PC-3 (cell line): ENCODE measurements at places on chromosomes 16 and 17. TPM values are rescaled to one million over a fixed set of nuclear protein-coding genes. Genes with fewer than 3 reads are reported as not detected.

Gene PPM1E
- total RNA-seq, result not detected in 2 replicates

Gene CDH3
- 102 and 109 TPM in 2 replicates for total RNA-seq

Gene FLCN
- total RNA-seq, result 30.6 and 30.8 TPM in 2 replicates

Gene RAMP2
- not detected in 2 replicates for total RNA-seq

Gene RAB26
- total RNA-seq, result 4.6 and 5.6 TPM in 2 replicates

Gene KRTAP2-2
- total RNA-seq, result not detected in 2 replicates

Gene SLC13A2
- not detected in 2 replicates for total RNA-seq

Gene TP53TG3D
- total RNA-seq, result not detected in 2 replicates

Gene UBALD1
- 24.6 and 28.2 TPM in 2 replicates for total RNA-seq

Gene MTSS2
- total RNA-seq, result 18.7 and 39.2 TPM in 2 replicates

Gene TBC1D3L
- 4.8 and 5.4 TPM in 2 replicates for total RNA-seq

Gene CALCOCO2
- 47.2 and 49.4 TPM in 2 replicates for total RNA-seq

Gene CBX4
- total RNA-seq, result 53.5 and 75.4 TPM in 2 replicates

Gene DNAI2
- not detected in 2 replicates for total RNA-seq

Gene C17orf100
- 0.15 TPM in 1 of 2 replicates, not detected in the other for total RNA-seq

Gene DRG2
- 84.1 and 102 TPM in 2 replicates for total RNA-seq

Gene KRTAP4-9
- total RNA-seq, result not detected in 2 replicates

Gene YPEL2
- 0.47 and 1.1 TPM in 2 replicates for total RNA-seq

Gene SPNS2
- total RNA-seq, result 2.6 and 7.9 TPM in 2 replicates

Gene ZFP3
- total RNA-seq, result 0.58 and 0.84 TPM in 2 replicates

Gene CACNG1
- total RNA-seq, result not detected in 2 replicates

Gene ASB16
- 0.35 and 0.51 TPM in 2 replicates for total RNA-seq

Gene TLE7
- not detected in 2 replicates for total RNA-seq

Gene CBLN1
- 0.04 TPM in 1 of 2 replicates, not detected in the other for total RNA-seq

Gene CKLF
- 47.9 and 49.7 TPM in 2 replicates for total RNA-seq

Gene TELO2
- 37.8 and 61.3 TPM in 2 replicates for total RNA-seq

Gene CDH15
- total RNA-seq, result 1.5 and 1.9 TPM in 2 replicates

Gene CSH2
- not detected in 2 replicates for total RNA-seq

Gene TMEM88
- 1.5 TPM in 1 of 2 replicates, not detected in the other for total RNA-seq

Gene C16orf92
- total RNA-seq, result not detected in 2 replicates

Gene KRTAP4-1
- total RNA-seq, result not detected in 2 replicates

Gene FAM20A
- 0.11 and 0.17 TPM in 2 replicates for total RNA-seq

Gene B4GALNT2
- total RNA-seq, result 0.06 and 0.29 TPM in 2 replicates

Gene OTOP2
- not detected in 2 replicates for total RNA-seq

Gene HBA1
- total RNA-seq, result not detected in 2 replicates

Gene SLFN14
- not detected in 2 replicates for total RNA-seq

Gene CLEC18A
- 0.22 TPM in 1 of 2 replicates, not detected in the other for total RNA-seq

Gene KRT34
- 2.9 and 5.1 TPM in 2 replicates for total RNA-seq

Gene TEDC2
- total RNA-seq, result 35.5 and 44.9 TPM in 2 replicates

Gene CDC27
- total RNA-seq, result 149 and 167 TPM in 2 replicates

Gene VTN
- not detected in 2 replicates for total RNA-seq

Gene CACNA1G
- 0.04 and 0.12 TPM in 2 replicates for total RNA-seq

Gene ITGAX
- total RNA-seq, result not detected in 2 replicates

Gene SLFN12
- not detected in 2 replicates for total RNA-seq

Gene SMIM22
- not detected in 2 replicates for total RNA-seq

Gene VMO1
- 1.2 and 3.1 TPM in 2 replicates for total RNA-seq

Gene ZNF747
- 7.9 and 8.9 TPM in 2 replicates for total RNA-seq

Gene GPATCH8
- total RNA-seq, result 22.7 and 30.1 TPM in 2 replicates

Gene PDILT
- total RNA-seq, result not detected in 2 replicates

Gene RPS2
- total RNA-seq, result 2,234 and 2,721 TPM in 2 replicates
